ENCODE measurements at places on chromosomes 12 and 14. TPM values are rescaled to one million over a fixed set of nuclear protein-coding genes. Genes with fewer than 3 reads are reported as not detected.

GRCh38 chr12:59858508-59859170 lies 262.8 kb downstream of the SLC16A7 start:
- no peak overlapping the region for H3K4me3 ChIP-seq
- H3K4me1 ChIP-seq = no peaks in the 10 kb centered on the region
- H3K27me3 ChIP-seq = no peaks in the 10 kb centered on the region

GRCh38 chr14:56156096-56156495 lies 37.9 kb downstream of the PELI2 start:
- H3K36me3 ChIP-seq = no peaks in the 10 kb centered on the region
- no peaks in the 10 kb centered on the region for H3K4me1 ChIP-seq
- H3K4me3 ChIP-seq = no peak overlapping the region
- DNase-seq = no peak

DNA sequence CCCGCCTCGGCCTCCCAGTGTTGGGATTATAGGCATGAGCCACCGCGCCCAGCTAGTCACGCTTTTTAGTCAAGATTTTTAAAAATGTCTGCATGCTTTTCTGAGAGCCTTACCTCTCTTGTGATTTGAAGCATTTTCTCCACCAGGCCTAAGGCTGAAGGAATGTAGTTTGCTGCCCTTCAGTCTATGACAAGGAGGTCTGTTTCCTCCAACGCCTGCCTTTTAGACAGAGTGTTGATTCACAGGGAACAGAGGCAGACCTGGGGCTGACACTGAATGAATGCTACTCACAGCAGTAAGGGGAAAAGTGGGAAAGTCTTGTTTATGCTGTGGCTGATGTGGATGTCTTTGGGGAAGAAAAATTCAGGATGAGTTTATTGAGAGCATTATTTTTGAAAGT lies 27.2 kb upstream of the MDM2 start:
- no peaks in the 10 kb centered on the region for H3K36me3 ChIP-seq
- no peak overlapping the region for H3K4me3 ChIP-seq
- DNase-seq = no peak
- no peaks in the 10 kb centered on the region for H3K27me3 ChIP-seq
- H3K4me1 ChIP-seq = peaks cover 5% of the 10 kb centered on the region

- H3K36me3 ChIP-seq = no peaks in the 10 kb centered on the region
- H3K4me3 ChIP-seq = no peak overlapping the region
- no peak overlapping the region for H3K27ac ChIP-seq
Observed at GRCh38 chr14:74464785-74465184, 28.3 kb downstream of the NPC2 start.

DNA sequence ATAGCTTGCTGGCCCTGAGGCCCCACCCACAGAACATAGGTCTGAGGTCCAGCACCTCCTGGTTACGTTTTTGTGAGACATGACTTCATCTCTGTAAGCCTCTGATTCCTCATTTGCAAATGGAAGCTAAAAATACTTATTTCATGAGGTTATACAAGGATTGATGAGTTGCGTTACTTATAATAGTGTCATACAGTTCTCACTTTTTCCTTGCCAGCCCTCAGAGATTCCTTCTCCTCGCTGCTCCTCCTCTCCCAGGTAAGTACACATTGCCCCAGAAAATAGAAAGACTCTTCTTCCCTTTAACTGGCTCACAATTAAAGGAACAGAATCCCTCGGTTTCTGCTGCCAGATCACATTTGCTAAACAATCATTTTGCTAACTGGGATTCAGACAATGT lies 739.2 kb downstream of the VRK1 start:
- H3K4me1 ChIP-seq = no peaks in the 10 kb centered on the region
- no peaks in the 10 kb centered on the region for H3K27me3 ChIP-seq
- no peak overlapping the region for H3K27ac ChIP-seq
- H3K36me3 ChIP-seq = no peaks in the 10 kb centered on the region

DNA sequence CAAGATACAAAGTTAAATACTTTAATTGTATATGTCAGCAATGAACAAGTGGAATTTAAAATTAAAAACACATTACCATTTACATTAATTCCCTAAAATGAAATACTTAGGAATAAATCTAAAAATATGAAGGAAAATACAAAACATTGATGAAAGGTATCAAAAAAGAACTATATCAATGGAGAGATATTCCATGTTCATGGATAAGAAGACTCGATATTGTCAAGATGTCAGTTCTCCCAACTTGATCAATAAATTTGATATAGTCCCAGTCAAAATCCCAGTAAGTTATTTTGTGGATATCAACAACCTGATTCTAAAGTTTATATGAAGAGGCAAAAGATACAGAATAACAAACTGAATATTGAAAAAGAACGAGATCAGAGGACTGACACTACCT lies 33.5 kb downstream of the GPR68 start:
- H3K27ac ChIP-seq = no peak overlapping the region
- H3K4me3 ChIP-seq = no peak overlapping the region
- H3K27me3 ChIP-seq = no peaks in the 10 kb centered on the region
- H3K36me3 ChIP-seq = no peaks in the 10 kb centered on the region

GRCh38 chr12:78929075-78929418 lies 64.5 kb downstream of the SYT1 start:
- no peaks in the 10 kb centered on the region for H3K36me3 ChIP-seq
- no peak for DNase-seq
- H3K4me1 ChIP-seq = no peaks in the 10 kb centered on the region

DNA sequence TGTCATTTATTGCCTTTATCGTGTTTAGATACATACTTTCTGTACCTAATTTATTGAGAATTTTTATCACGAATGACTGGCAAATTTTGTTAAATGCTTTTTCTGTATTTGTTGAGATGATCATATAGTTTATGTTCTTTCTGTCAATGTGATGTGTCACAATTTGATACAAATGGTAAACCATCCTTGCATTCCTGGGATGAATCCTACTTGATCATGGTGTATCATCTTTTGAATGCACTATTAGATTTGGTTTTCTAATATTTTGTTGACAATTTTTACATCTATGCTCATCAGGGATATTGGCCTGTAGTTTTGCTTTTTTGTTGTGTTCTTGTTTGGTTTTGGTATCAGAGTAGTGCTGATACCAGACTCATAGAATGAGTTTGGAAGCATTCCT lies 185.1 kb downstream of the NUBPL start:
- H3K4me3 ChIP-seq = no peak overlapping the region
- no peaks in the 10 kb centered on the region for H3K27me3 ChIP-seq
- no peaks in the 10 kb centered on the region for H3K4me1 ChIP-seq
- no peaks in the 10 kb centered on the region for H3K36me3 ChIP-seq
- DNase-seq = no peak
- H3K27ac ChIP-seq = no peak overlapping the region

GRCh38 chr12:70002912-70003255 lies 177.9 kb downstream of the MYRFL start:
- H3K4me3 ChIP-seq = no peak overlapping the region
- no peak for DNase-seq
- H3K4me1 ChIP-seq = no peaks in the 10 kb centered on the region
- H3K36me3 ChIP-seq = no peaks in the 10 kb centered on the region

DNA sequence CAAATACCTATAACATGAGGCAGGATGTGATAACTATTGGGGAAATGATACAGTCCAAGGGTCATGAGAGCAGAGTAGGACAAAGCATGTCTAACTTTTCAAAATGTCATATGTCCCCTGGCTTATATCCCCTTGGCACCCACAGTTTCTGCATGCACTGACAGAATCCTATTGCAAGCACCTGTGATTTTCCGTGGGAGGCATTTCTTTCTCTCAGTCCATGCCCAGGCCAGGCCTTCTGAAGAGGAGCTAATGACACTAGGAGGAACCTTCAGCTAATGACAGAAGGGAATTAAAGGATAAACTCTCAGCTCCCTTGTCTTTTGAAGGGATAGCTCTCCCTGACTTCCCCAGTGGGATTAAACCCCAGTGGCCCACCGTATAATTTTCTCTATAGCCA lies 249.2 kb downstream of the TTC6 start:
- no peaks in the 10 kb centered on the region for H3K4me1 ChIP-seq
- H3K4me3 ChIP-seq = no peak overlapping the region

POTEG gene
- not detected for total RNA-seq

GRCh38 chr14:75341620-75342019 lies 63.0 kb downstream of the FOS start:
- DNase-seq = no peak
- no peaks in the 10 kb centered on the region for H3K36me3 ChIP-seq

NOVA1 gene
- 0.12 TPM for total RNA-seq

All from right lobe of liver (tissue), 6 donors.